ENCODE measurements at places on chromosomes 2 and 18.
A peak's percentile ranks its signal among the peaks of the same experiment; 100 is the strongest.

GRCh38 chr2:237327175-237327950, 86.6 kb downstream of the COL6A3 start:
- DNase-seq: no peak

DNA sequence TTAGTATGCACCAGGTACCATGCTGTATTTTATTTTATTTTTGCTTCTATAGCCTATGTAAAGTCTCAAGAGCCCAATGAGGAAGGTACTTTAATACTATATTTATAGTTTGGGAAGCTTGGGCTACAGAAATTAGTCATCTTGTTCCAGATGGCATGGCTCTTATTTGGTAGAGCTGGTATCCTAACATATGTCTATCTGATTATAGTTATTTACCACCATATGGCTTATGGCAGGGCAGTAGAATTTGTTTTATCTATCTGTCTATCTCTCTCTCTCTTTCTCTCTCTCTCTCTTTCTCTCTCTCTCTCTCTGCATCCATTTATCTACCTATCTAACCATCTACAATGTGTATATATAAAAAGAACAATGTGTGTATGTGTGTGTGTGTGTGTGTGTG, 1293.7 kb upstream of the SLC39A10 start:
- no peak for DNase-seq

DNA sequence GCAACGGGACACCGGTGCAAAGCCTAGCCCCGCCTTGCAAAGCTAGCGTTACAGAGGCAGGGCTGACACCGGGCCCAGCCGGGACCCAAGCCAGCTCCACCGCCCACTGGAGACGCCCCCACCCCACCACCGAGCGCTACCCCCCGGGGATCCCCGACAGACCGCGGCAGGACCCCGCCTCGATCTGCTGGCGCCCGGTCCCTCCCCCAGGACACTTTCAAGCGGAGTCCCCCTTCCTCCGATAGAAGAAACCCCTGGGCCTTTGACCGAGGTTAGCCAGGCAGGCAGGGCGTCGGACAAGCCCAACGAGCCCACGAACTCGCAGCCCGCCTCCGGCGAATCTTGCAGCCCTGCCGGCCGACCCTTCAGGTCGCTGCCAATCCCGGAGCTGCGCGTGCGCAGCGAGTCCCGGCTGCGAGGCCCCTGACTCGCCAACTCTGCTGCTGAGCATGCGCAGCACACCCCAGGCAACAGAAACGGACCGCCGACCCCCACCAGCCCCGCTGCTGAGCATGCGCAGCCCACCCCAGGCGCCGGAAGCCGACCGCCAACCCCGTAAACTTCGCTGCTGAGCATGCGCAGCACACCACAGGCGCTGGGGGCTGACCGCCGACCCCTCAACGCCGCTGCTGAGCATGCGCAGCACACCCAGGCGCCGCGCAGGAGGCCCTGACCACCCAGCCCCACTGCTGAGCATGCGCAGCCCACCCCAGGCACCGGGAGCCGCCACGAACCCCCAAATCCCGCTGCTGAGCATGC, 656 bp downstream of the ADI1 start:
- peak; percentile 100 for DNase-seq

DNA sequence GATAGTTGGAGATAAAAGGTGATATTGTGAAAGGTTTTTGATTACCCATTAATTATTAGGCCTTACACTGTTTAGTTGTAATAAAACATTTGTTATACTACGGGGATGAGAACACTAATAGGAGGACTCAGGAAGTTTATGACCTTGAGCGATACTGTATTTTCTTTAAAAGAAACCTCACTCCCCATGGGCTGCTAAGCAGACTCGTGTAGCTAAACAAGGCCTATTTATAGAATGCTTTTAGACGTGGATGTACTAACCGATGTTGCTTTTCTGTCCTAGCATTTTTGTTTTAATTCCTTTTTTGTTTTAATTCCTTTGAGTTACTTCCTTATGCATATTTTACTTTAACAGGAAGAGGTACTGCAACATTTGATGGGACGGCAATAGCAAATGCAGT, 22.9 kb downstream of the MSH6 start:
- DNase-seq: no peak

DNA sequence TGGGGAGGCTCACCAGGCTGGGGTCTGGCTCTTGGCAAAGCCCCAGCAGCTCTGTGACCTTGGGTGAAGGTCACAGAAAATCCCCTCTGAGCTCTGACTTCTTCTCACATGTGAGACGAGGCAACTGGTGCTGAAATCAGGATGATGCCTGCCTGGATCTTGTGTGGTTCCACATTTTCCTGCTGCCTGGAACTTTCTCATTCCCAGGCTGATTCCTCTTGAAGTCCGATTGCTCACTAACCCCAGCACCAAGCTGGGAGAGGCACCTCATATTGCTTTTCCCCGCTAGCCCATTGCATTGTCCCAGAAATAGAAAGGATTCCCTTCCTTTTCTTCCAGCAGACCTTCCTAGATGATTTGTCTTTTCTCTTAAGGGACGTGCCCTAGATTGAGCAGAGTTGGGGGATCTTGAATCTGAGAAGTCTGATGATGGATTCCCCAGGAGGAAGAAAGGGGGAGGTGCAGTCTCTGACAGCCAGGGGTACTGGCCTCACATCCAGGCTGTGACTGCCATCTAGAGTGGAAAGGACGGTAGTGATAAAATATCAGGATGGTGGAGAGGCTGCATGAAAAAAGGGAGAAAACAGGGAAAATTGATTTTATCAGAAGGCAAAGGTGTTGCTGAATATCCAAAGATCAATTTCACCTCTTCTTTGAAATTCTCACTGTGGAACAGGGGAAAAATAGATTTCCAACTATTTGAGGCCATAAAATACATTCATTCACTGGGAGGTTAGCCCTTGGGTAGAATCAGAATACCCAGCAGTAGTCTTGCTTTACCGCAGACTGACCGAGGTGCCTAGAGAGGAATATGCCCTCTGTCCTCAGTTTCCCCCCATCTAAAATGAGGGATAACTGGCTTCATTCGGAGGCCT, 96.3 kb downstream of the FAM210A start:
- peak; percentile 91 for DNase-seq

DNA sequence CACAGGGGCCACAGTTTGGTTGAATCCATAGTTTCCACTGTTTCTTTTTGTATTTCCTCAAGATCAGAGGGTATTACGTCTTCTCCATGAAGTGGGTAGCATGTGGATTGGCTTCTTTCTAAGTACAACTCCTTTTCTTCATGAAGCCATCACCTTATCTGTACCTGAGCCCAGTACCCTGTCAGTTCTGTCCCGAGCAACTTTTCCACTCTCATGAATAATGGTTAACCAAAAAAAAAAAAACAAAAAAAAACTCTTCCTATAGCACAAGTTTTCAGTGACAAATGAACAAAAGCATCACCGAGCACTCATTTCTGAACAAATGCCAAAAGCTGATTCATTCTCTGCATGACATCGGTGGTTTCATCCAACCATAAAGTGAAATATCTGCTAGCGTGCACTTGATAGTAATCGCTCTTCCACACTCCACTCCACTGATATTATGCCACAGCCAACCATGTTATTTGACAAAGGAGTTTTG, 53.0 kb upstream of the CCDC150 start:
- no peak for DNase-seq

- no peak for DNase-seq
Measured at GRCh38 chr2:27298391-27299080, 9.7 kb downstream of the UCN start.

DNA sequence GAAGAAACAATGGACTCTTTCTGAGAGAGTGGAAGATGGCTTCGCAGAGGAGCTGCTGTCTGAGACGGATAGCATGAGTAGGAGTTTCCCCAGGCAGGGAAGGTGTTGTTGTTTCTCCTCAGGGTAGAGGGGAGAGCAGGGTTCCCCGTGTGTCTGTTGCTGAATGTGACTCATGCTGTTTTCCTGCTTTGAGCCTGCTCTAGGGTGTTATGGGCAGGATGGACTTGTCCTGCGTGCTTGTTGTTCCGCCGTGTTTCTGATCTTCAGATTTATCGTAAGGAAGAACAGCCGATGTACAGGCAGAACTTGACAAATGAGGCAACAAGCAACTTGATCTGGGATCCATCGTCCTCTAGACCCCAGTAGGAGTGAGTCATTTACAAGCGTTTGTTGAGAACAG, 19.7 kb upstream of the MYCN start:
- DNase-seq: no peak

DNA sequence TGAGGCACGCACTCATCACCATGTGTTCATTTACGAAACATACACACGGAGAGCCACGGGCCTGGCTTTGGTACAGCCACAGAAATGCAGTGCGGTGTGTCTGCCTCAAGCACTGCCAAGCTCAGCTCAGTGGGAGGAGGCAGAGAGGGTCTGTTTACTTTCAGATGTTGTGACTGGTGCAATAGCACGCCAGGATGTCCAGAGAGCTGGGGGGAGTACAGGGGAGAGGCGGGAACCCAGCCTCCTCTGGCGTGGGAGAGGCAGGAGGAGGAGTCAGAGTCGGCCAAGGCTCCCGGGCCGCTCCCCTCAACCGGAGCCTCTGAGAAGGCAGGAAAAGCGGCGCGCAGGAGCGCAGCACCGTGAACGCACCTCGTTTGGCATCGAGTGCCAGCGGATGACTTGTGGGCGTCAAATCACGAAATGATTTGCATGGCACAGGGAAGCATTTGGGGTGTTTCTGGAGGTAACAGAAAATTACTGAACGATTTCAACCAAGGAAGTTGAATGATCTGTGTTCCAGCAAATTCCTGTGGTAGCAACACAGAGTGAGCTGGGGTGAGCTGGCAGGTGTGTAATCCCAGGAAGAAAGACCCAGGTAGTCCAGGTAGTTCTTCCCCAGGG, 143.0 kb downstream of the ZNF516 start:
- DNase-seq: peak; percentile 92

DNA sequence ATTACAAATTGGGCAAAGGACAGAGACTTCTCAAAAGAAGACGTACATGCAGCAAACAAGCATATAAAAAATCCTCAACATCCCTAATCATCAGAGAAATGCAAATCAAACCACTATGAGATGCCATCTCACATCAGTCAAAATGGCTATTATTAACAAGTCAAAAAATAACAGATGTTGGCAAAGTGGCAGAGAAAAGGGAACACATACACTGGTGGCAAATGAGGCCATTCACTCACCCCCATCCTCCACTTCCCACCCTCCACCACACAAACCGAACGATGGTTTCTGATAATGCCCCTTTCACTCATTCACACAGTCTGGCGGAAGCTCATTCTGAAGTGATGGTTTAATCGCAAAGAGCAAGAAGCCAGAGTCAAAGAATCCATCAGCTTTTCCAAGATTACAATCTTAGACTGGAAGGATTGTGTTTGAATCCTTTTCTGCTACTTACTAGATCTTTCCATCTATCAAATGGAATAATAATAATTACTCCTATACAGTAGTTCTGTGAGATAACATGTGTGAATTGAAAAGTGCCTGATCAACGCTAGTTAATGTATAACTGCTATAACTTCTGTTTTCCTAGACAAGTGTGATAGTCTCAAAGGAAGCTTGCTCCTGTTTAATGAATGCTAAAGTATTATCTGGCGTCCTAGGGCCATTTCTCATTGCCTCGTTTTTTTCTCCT, 16.9 kb upstream of the CD28 start:
- no peak for DNase-seq

GRCh38 chr2:145166731-145167302, 646.9 kb upstream of the ZEB2 start:
- no peak for DNase-seq

- DNase-seq: no peak
Measured at GRCh38 chr18:13457327-13457726, 238.8 kb downstream of the LDLRAD4 start.

GRCh38 chr18:35467624-35468016, 30.1 kb downstream of the INO80C start:
- no peak for DNase-seq

DNA sequence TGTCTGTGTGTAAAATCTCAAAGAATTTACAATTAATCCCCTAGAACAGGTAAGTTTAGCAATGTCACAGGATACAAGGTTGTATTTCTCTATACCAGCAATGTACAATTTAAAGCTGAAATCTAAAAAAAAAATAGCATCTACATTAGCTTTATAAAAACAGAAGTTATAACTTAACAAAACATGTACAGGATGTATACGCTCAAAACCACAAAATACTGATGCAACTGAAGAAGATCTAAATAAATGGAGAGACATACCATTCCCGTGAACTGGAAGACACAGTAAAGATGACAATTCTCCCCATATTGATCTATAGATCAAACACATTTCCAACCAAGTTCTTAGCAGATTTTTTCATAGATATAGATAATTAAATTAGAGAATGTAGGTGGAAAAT, 17.5 kb upstream of the RANBP2 start:
- DNase-seq: no peak

DNA sequence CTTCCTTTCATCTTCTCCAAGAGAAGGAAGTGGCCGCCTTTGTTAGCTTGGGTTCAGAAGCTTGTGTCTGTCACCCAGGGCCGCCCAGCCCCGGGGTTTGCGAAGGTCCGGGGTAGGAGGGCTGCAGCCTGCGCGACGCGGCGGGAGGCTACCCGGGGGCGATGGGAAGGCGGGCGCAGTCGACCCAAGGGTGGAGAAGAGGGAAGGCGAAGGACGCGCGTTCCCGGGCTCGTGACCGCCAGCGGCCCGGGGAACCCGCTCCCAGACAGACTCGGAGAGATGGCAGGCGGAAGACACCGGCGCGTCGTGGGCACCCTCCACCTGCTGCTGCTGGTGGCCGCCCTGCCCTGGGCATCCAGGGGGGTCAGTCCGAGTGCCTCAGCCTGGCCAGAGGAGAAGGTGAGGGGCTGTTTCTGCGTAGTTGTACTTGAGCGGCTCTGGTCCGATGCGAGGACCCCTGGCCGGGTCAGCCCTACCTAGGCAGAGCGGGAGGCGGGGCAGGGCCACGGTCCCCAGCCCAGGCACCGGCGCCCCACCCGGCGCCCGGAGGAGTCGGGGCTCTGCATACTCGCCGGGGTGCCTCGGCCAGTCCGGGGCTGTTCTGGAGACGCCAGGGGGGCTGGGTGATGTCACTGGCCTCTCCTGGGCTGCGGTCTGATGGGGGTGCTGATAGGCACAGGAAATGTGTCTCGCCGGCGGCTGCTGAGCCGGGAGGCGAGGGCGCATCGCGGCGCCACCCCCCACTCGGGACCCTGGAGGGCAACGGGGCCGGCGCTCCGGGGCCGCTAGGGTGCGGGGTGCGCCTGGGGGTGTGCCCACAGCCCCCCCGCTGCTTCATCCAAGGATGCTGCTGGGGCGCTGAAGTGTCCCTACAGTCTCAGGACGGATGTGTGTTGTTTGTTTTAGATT, at the start of gene QPCT:
Gene QPCT, plus strand, starts transcription at position 178 of the 909 bp plus-strand sequence. Its CDS starts 102 bp downstream, at position 280.
- peak; percentile 88 for DNase-seq

- no peak for DNase-seq
Measured at GRCh38 chr2:74856004-74856578, 22.2 kb downstream of the HK2 start.

GRCh38 chr18:47781561-47781960, 148.9 kb downstream of the SMAD2 start:
- DNase-seq: no peak

Measured in SK-N-SH (cell line).